Central memory CD4-positive, alpha-beta T cell (primary cell): ENCODE measurements at places on chromosomes 6 and 20.

GRCh38 chr6:151681433-151682059 is 125.9 kb upstream of the ESR1 start:
- DNase-seq: no peak

GRCh38 chr6:139457476-139457875 is 83.0 kb upstream of the CITED2 start:
- DNase-seq: no peak

GRCh38 chr6:11744753-11745152 is 33.9 kb downstream of the ADTRP start:
- DNase-seq: no peak

DNA sequence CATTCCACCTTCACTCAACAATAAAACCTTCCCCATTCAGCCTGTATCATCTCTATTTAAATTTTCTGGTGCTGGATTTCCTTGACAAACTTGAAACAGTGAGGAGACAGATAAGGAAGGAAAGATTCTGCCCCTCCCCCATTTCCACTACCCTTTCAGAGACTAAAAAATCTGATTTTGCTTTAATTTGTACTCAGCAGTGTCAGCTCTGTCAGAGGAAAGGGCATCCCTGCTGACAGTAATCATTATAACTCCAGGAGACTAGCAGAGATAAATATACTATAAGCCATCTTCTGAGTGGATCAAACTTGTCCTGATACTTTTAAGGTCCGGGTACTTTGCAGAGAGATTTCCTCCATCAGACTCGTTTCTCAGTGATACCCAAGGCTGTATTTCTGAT is 155.6 kb downstream of the SAMD5 start:
- DNase-seq: no peak

DNA sequence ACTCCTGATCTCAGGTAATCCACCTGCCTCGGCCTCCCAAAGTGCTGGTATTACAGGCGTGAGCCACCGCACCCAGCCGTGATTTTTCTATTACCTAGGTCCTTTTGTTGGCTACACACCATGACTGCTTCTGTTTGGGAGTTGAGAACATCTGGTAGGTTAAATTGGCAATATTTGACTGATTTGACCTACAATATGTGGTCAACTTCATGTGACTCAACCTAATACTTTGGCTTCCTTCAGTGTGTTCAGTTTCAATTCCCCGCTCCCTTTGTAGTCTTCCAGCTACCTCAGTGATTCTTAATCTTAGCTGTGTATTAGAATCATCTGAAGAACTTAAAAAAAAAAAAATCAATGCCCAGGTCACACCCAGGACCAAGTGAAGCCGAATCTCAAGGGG is 47.4 kb downstream of the MYB start:
- DNase-seq: no peak

GRCh38 chr20:63178889-63179686 is 36.8 kb downstream of the YTHDF1 start:
- peak; percentile 62 for DNase-seq

DNA sequence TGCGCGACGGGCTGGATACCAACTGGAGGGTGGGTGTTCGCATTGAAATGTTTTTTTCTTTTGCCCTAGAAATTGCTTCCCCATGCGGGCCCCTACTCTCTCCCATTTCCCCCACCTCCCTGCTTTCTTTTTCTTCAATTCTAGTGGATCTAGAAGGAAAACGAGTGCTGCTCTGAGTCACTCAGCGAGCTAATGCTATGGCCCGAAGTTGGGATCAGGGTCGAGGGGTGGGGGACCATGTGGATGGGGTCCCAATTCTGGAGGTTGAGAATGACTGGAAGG is 71.5 kb downstream of the SOX4 start:
- DNase-seq: no peak

DNA sequence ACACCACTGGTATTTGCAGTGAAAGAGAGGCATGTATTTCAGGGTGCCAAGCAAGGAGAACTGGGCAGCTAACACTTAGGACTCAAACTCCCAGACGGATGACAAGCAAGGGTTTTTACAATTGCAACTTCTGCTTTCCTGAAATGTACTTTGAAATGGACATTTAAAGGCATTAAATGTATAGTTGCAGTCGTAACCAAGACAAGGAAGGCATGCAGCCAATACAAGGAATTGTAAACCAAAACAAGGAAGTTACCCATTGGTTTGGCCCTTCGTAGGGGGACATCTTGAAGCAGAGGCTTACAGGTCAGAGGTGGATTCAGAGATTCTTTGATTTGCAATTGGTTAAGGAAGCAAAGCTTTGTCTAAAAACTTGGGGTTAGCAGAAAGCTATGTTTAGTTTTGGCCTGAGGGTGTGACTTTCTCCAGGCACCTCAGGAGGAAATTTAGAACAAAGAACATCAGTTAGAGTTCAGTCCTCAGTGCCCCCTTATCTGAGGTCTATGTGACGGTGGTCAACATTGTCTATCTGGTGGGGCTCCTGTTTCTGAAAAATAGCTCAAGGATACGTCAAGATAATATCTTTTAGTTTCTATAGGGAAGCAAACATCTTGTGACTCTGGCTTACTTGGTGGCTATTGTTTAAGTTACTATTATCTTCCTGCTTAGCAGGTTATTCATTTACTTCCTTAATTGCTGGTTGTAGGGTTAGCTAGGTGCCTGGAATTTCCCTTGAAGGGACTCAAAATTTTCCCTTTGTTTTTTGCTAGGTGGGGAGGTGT is 266.0 kb downstream of the CD83 start:
- DNase-seq: no peak

DNA sequence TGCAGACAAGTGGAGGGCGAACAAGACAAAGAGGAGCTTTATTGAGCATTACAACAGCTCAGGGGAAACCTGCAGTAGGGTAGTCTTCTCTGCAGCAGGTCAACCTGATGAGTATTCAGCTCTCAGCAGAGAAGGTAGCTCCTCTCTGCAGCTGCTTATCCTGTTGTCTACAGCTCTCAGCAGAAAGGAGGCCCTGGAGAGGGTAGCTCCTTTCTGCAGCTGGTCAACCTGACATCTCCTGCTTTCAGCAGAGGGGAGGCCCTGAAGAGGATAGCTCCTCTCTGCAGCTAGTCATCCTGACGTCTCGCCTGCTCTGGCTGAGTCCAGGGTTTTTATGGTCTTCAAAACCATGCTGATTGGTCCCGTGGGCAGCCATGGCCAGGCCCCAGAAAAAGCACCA is 113.6 kb downstream of the CD24 start:
- no peak for DNase-seq

- DNase-seq: no peak
Observed at GRCh38 chr20:20217621-20218020, 150.3 kb upstream of the INSM1 start.

- no peak for DNase-seq
Observed at GRCh38 chr20:47392015-47392720, 35.7 kb upstream of the ZMYND8 start.

DNA sequence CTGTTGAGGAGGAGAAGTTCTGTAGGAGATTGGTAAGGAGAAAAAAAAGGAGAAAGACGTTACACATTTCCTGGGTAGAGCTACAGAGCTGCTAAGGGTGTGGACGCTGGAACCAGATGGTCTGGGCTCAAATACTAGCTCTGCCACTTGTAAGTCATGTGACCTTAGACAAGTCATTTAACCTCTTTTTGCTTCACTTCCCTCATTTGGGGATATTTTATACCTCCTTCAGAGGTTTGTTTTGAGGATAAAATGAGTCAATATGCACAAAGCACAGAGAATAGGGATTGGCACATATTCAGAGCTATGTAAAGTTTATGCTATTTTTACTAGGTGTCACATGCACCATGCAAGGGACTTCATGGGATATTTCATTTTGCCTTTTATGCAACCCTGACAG is 708.8 kb downstream of the DHX35 start:
- DNase-seq: no peak

DNA sequence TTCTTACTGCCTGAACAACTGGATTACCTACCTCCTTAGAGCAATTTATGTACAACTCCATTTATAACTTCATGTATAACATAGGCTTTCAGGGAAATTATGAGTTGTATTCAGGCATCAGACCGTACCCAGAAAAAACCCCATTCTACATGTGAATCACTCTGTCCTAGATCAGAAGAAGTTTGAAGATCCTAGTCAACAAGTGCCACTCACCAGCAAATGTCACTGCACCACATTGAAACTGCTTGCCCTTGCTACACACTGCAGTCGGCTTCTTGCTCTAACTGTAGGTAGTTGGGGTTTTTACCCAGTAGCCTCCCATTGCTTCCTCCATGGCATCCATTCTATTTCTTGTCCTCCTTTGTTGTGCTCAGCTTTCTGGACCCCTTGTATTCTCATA is 132.4 kb downstream of the DNAH8 start:
- DNase-seq: no peak

GRCh38 chr20:43448748-43449535 is 8.8 kb upstream of the SRSF6 start:
- DNase-seq: peak; percentile 21

DNA sequence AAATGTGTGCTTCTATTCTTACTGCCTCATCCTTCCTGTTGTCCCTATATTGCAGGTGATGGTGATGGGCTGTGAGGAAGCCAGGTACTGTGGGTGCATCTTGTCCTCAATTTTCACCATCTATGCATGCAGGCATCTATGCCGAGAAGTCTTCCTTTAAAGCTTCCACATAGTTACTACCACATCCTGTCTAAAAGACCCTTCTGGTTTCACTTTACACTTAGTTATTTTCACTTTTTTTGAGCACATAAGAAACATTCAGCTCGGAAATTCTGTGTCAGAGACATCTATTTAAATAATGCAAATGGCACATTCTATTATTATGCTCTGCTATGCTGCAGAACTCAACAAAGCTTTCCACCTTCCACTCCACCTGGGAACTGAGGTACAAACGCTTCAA is 28.2 kb upstream of the FABP7 start:
- DNase-seq: no peak

- DNase-seq: no peak
Observed at GRCh38 chr6:164928728-164929407, 380.5 kb downstream of the C6orf118 start.

DNA sequence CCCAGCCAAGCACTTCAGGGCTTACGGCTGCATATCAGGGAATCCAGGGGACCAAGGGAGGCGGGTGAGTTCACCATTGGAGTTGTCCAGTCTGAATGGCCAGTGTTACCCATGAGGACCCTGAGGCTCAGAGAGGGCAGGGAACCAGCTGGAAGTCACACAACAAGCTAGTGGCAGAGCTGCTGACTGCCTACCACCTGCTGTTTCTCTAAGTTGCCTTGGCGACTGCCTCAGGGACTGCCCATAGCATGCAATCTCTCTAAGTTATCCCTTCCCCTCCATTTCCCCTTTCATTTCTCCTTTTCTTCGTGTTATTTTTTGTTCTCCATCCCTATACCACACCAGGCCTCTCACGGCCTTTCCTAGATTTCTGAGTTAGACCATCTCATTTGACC is 71.8 kb upstream of the SIRPA start:
- DNase-seq: no peak

- DNase-seq: no peak
Observed at GRCh38 chr6:136763255-136763654, 29.0 kb downstream of the MAP3K5 start.

DNA sequence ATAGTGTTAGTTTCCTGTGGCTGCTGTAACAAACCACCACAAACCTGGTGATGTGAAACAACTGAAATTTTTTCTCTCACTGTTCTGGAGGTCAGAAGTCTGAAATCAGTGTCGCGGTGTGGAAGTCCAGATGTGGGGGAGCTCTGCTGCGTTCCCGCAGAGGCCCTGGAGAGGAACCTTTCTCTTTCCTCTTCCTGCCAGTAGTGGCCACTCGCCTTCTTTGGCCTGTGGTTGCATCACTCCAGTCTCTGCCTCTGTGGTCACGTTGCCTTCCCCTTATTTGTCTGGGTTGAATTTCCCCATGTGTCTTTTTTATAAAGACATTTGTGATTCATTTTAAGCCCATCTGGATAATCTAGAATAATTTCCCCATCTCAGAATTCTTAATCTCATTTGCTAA is 295.5 kb upstream of the FLRT3 start:
- no peak for DNase-seq

- no peak for DNase-seq
Observed at GRCh38 chr20:59683181-59683580, 78.8 kb downstream of the PHACTR3 start.

GRCh38 chr20:19709635-19710335 is 48.3 kb upstream of the RIN2 start:
- DNase-seq: no peak

- no peak for DNase-seq
Observed at GRCh38 chr6:113361014-113361645, 496.0 kb upstream of the MARCKS start.

GRCh38 chr20:63733579-63734081 is 2.8 kb upstream of the LIME1 start:
- no peak for DNase-seq

GRCh38 chr20:57391439-57392301 is 474 bp downstream of the RBM38 start:
- DNase-seq: no peak

DNA sequence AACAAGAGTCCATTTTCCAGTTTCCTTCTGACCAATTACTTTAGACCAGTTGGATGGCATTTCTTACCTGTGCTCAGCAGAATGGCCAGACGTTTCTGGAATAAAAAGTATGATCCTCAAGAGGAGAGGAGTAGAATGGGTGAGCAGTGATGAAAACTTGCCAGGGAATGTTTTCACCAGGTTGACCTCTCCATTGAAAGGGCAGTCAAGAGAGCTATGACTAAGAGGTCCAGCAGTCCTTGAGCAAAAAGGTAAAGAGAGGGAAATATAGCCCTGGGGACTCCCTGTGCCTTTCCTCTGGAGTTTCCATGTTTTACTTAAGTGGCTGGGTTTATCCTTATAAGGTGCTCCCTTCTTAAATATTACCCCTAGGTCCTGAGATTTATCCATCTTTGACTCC is 210.9 kb downstream of the TBX18 start:
- no peak for DNase-seq

DNA sequence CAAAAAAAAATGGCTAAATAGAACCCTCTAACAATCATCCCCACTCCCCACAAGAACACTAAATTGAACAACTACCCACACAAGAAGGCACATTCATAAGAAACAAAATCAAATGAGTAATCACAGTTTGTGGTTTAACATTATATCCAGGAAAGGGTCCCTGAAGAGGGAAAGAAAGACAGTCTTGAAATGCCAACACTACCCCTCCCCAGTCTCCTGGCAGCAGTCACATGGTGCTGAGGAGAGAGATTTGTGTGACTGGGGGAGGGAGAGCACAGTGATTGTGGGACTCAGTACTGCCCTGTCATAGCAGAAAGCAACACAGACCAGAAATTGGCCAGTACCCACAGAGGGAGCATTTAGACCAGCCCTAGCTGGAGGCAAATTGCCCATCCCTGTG is 443.7 kb upstream of the BTBD3 start:
- no peak for DNase-seq

DNA sequence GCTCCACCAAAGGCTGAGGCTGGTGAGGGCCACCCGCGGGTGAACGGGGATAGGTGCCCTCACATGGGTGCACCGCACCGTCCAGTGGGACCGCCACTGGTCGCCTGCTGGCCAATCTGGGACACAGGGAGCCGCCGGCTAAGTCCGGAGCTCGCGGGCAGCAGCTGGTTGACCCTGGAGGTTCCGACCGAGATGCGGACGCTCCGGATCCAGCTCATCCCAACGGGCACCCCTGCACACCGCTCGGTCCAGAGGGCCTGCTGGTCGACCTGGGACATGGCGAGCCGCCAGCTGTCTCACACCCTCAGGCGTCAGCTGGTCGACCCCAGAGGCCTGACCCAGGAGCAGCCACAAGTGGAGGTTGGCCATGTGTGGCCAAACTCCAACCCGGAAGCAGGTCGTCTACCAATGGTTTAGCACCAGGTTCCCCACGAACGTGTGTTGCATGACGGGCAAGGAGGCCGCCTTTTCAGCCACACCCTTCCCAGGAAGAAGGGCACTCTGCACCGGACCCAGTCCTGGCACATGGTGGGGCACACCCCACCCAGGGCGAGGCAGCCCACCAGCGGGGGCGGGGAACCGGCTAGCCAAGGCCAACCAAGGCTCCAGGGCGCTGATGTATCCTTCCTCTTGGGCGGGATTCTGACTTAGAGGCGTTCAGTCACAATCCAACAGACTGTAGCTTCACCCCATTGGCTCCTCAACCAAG is 746.0 kb upstream of the DEFB115 start:
- DNase-seq: no peak
